ENCODE measurements at places on chromosomes 7 and 10.

GRCh38 chr10:28805390-28805789 lies 128.1 kb downstream of the BAMBI start:
- DNase-seq, result no peak

GRCh38 chr10:36388166-36388565 lies 737.2 kb upstream of the ANKRD30A start:
- DNase-seq, result no peak

DNA sequence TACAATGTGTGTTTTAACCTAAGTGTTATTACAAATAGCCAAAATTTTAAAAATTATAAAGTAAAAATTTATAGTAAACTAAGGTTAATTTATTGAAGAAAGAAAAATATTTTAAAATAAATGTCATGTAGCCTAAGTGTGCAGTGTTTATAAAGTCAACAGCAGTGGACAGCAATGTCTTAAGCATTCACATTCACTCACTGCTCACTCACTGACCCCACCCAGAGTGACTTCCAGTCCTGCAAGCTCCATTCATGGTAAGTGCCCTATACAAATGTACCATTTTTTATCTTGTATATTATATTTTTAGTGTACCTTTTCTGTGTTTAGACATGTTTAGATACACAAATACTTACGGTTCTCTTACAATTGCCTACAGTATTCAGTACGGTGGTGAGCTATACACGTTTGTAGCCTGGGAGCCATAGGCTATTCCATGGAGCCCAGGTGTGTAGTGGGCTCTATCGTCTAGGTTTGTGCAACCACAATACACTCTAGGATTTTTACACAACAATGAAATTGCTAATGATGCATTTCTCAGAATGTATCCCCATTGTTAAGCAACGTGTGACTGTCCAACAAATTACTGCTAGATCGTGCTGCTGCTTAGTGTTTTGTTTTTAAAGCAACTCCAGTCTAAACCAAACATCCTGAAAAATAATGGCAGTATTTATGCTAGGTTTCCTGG lies 108.9 kb upstream of the NAMPT start:
- no peak for DNase-seq

DNA sequence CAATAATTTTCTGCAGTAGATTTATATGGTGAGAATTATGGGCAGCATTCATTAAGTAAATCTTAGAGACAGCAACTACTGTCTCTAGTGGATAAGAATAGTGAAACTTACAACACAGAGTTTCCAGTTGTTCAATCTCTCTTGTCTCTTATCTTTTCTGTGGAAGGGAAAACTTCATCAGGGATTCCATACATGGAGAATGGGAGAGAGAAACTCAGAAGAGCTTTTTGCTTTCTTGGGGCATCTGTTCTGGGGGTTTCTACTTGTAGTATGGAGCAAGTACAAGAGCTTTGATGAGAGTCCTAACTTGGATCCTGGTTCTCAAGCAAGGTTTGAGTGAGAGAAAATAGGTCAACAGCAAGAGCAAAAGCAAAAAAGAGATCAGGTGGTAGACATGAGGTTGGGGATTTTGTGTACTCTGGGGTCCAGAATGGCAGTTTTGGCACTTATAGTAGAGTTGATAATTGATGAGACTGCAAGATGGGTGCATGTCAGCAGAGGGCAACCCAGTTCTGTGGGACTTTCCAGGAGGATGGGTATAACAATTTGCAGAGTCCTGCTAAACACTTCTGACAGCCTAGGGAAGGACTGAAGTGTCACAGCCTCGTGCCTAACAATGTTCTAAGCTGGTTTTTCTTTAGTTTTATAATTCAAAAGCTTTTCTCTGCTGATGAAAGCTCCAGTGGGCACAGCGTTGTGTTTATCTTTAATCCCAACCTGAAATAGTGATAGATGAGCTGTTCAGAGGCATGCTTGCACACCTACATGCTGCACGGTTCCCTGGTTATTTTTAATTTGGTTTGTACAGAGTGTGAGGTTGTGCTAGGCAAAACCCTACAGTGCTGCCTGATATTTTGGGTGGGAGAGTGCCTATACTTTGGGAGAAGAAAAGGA lies 32.0 kb upstream of the STRIP2 start:
- no peak for DNase-seq

GRCh38 chr7:150432915-150433892 lies 17.2 kb upstream of the GIMAP8 start:
- no peak for DNase-seq

GRCh38 chr10:71029411-71029892 lies 141.1 kb upstream of the PCBD1 start:
- DNase-seq, result no peak

- DNase-seq, result no peak
Observed at GRCh38 chr10:34954142-34954541, 136.0 kb downstream of the CUL2 start.

- no peak for DNase-seq
Observed at GRCh38 chr10:118436742-118437141, 94.6 kb upstream of the FAM204A start.

GRCh38 chr7:78146546-78146945 lies 348.0 kb downstream of the PHTF2 start:
- DNase-seq, result no peak

DNA sequence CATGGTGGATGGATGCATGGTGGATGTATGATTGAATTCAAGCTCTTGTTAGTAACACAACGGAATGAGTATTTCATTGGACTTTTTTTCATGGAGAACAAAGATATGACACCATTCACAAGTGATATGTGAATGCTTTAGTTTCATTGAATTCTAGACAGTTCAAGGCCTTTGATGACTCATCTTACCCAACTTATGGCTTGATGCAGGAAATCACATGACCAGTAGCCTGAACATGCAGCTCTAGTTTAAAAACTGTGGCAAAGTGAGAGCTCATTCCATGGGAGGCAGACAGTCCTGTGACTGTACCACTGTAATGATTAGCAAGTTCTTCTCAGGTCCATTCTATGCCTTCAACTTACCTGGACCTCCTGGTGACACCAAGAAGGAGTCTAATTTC lies 1239.3 kb downstream of the TYW1 start:
- DNase-seq, result no peak

- DNase-seq, result no peak
Observed at GRCh38 chr10:67776371-67776770, 61.6 kb downstream of the DNAJC12 start.

- no peak for DNase-seq
Observed at GRCh38 chr7:92043637-92044036, 90.6 kb downstream of the CYP51A1 start.

GRCh38 chr7:49669692-49670260 lies 103.7 kb upstream of the VWC2 start:
- no peak for DNase-seq

DNA sequence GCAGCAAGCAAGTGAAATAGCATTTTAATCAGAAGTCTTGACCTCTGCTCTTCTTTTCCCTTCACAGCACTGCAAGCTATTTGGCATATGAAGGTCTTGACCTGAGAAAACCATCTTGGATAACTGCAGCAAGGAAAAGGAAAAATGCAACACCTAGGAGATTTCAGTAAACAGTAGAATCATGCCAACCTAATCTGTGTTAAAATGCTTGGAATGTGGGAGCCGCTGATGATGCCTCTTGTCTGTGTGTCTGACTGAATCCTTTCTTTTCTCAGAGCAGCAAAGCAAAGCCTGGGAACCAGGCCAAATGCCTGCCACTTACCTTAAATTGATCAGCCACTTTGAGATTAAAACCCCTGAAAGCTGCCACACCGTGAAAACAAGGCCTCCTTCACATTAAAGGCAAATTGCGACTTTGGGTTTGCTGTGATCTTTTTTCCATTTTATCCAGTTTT lies 80.4 kb upstream of the CDK6 start:
- DNase-seq, result no peak

DNA sequence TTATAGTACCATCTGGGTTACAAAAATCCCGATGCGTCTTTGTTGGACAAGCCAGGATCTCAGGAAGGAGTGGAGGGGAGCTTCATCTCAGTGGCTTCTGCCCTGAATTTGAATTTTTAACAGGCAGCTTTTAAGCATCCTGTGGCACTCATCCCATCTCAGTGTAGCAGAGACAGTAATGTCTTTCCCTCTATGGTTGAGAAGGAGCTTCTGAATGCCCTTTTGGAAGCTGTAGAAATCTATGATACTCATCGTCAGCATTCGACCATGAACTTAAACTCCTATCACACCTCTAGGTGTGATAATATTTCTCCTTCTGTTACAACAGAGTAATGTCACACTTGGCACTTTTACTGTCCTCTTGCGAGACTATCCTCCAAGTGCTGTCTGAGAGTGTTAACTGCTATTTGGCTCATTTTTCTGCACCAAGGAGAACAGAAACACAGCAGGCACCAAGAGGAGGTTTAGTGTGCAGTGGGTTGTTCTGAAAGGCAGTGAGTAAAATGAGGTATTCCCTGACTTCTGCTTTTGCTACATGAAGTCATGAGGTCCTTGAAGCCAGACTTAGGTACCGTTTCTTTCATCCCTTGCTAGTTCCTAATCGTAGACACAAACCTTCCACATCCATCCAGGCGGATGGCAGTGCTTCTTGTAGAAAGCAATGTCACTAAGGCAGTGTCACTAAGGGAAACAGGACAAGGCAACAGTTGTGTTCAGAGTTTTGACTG lies 177.4 kb downstream of the CELF2 start:
- DNase-seq, result no peak

Measured in activated CD4-positive, alpha-beta T cell treated with anti-CD3 and anti-CD28 coated beads, Interleukin-2, amount 50 U/mL, for 4 hours (primary cell).